Activated CD4-positive, alpha-beta T cell treated with anti-CD3 and anti-CD28 coated beads, Interleukin-2, amount 10 ng/mL, durations not matched to agents 24 days and 14 days (primary cell): ENCODE measurements at places on chromosomes 11 and 22. TPM values are rescaled to one million over a fixed set of nuclear protein-coding genes. Genes with fewer than 3 reads are reported as not detected.

- DNase-seq: no peak
These were observed 50.0 kb upstream of the CARD18 start for GRCh38 chr11:105189581-105189980.

DNA sequence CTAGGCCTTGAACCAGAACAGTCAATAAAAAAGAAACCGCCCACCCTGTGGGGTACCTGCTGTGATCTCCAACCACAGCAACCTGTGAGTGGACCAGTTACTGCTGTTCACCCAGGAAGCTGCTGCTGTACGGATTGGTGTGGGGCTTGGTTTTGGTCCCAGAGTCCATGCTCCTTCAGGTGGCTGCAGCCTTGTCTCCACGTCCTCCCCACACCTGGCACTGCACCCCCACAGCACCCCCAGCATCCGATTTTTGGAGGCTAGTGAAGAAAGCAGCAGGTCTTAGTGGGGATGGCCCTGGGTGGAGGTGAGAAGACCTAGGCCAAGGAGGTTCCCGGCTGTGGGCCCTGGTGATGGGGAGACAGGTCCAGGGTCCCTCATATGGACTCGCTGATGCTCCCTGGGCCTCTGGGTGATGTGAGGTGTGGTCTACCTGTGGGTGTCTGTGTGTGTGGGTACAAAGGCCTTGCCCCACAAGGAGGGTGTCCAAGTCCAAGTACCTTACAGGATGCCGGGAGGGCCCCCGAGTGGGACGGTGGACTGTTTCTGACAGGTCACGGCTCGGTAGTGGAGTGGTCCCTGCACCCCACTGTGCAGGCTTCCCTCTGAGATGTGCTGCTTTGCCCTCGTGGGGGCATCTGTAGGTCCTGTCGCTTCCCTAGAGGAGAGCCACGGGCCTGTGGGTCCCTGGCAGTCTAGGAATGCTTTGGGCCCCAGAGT lies 283.4 kb downstream of the TBC1D22A start:
- no peak for DNase-seq

DNA sequence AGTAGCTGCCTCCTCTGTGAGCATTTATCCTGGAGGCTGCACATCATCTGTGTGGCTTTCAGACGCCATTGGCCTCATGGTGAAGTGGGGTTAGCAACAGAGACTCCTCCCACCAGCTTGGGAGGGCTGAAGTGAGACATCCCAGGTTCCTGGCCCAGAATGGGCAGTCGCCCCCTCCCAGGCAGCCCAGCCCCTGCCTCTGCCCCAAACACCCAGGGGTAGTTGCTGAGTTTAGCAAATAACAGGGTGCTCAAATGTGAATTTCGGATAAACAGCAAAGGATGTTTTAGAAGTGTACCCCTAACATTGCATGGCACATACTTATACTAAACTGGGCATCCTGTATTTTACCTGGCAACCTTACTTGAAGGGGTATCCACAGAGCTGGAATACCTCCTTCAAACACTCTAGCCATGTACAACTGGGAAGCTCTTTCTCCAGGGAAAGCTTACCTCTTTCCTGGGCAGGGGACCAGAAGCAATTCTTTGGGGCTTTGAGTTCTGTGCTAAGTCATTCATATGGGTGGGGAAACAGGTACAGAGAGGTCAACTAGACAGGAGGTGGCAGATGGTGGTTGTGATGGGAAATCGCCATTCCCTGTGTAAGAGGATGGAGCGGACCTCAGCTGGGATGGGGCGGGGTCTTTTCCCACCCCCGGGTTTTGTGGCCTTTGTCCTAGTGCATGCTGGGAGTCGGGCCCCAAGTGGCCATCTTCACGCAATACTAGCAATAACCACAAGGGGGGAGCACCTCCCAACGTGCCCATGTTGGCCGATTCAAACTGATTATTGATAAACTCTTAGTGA lies 19.3 kb downstream of the MTFP1 start:
- peak; percentile 87 for DNase-seq

GRCh38 chr22:19129871-19130270 lies 1.2 kb upstream of the TSSK2 start:
- no peak for DNase-seq

GRCh38 chr11:57648801-57649735 lies 644 bp downstream of the YPEL4 start:
- peak; percentile 62 for DNase-seq

DNA sequence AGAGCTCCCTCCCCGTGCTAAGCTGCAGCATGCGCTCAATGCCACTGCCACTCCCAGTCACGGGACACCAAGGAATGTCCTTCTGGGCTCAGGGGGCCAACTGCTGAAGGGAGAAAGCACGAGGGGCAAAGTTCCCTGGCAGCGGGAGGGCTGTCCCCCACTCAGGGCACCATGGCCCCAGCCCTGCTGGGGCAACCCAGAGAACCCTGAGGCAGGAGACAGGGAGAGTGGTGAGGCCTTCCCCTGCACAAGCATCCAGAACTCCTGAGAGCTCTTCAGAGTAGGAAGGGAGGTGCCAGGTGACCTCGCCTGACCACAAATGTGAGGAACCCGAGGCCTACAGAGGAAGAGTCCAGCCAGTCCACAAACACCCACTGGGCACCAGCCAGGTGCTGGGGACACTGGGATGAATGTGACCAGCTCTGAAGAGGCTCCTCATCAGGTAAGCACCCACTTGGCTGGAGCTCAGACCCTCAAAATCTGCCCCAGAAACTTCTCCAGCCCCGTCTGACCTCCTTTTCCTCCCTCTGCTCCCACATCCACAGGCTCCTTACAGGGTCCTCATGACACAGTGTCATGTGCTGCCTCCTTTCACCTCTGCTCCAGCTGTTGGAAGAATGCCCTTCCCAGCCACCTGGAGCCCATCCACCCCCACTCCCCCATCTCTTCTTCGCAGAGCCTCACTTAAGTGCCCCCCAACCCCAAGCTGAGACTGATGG lies 15.6 kb downstream of the GDPD5 start:
- no peak for DNase-seq

GRCh38 chr11:109486129-109486528 lies 64.1 kb downstream of the C11orf87 start:
- DNase-seq: no peak

Gene PARVA
- not detected in 2 replicates for total RNA-seq
